ENCODE measurements at places on chromosomes 3 and 15. TPM values are rescaled to one million over a fixed set of nuclear protein-coding genes. Genes with fewer than 3 reads are reported as not detected.

- DNase-seq = no peak
Measured at GRCh38 chr3:11389386-11390268, 117.4 kb downstream of the ATG7 start.

GRCh38 chr15:23038726-23039142 is 635 bp downstream of the TUBGCP5 start:
- DNase-seq = no peak

- DNase-seq = no peak
Measured at GRCh38 chr3:72465853-72466252, 382.4 kb downstream of the SHQ1 start.

GRCh38 chr3:182349951-182350517 is 443.3 kb upstream of the ATP11B start:
- DNase-seq = no peak

DNA sequence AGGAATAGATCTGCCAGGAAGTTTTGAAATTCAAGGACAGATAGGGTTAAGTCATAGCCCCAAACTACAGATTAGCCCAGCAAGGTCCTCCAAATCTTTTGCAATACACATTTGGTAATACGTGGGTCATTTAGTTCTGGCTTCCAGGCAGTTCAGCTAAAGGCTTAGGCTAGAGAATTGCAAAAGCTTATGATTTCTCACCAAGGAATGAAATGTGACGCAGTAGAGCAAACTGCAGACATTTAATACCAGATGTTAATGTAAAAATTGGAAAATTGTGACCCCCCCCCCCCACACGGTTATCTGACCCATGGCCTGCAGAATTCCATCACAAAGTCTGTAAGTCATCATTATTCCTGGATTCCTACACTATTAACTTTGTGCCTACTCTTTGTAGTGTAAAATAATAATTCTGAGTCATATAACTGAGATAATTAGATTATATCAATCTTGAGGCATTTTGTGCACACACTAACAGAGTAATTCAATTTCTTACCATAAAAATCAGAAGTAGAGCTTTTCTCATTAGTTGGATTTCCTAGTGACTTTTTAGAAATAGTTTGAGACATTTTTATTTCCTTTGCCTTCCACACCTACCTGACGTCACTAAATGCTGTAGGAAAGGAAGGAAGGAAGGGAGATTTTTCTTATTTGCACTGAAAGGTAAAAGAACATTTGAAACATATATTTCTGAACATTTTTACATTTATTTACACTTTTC is 235.2 kb downstream of the DTWD1 start:
- DNase-seq = peak; percentile 29

- no peak for DNase-seq
Measured at GRCh38 chr3:45572755-45573154, 21.8 kb upstream of the LIMD1 start.

DNA sequence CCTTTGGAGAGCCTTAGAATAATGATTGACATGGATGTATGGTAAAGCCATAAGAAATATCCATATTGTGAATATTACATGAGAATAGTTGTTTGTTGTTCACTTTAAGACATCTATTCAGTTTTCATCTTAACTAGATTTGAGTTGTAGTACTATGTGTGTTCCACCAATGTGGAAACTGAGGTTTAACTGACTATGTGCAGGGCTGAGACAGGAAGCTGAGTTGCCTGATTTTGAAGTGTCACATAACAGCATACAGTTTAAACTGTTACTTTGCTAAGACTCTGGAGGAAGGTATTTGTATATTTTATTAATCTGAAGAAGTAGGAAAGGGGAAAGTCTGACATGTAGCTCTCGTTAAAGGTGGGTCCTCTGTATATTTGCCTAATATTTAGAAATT is 2.1 kb downstream of the ECT2 start:
- no peak for DNase-seq

- no peak for DNase-seq
Measured at GRCh38 chr3:110343945-110344344, 727.7 kb upstream of the NECTIN3 start.

DNA sequence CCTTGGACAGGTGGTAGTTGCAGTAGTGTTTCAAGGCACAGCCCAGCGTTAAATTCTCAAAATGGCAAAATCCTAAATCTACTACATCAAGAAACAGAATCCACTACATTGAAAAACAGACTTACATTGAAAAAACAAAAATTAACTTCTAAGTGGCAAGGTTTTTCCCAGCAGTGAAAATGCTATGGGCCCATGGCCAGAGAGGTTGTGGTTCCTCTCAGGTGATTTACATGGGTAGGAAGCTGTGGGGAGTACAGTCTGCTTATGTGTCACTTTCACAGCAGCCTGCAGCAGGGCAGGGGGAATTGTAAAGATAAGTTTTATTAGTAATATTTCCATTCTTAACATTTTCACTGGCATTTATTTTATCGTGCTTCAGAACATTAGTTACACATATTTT is 24.9 kb downstream of the TTC14 start:
- no peak for DNase-seq

DNA sequence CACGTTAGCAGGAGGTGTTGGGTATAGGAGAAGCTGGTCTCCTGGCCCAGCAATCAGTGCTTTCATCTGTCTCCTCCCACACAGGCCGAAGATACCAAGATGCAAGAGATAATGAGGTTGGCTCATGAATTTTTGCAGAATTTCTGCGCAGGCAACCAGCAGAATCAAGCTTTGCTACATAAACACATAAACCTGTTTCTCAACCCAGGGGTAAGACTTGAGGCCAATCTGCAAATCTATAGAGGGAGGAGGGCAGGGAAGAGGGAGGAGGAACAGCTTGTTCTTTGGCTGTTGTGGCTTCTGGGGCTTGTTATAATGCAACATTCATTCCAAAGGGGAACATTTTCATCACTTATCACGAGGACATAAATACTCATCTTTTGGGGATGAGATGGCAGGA is 195.3 kb downstream of the ITPR1 start:
- no peak for DNase-seq

DNA sequence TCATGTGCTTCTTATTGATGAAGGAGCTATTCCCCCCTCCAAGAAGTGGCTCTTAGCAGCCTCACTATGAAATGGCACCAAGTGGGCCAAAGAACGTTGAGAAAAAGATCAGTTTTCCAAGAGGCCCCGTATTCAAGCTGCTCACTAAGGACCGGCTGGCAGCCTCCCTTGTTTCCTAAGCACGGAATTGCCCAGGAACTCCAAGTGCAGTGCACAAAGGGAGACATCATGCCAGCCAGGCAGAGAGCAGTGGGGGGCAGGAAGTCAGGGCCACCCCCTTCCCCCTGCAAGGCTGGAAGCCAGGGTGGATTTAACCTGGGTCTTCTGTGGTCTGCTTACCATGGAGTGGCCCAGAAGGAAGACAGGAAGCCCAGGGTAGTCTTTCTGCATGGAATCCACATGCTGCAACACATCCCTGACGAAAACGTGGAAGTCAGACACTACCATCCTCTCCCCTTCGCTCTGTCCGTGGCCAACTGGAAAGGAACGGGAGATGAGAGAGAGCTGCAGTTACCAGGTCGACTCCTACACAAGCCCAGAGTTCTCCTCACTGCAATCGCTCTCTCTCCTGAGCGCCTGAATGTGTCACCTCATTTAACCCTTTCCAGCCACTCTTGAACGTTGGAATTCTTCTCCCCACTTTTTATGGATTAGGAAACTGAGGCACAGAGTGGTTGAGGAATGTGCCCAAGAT is 49.5 kb downstream of the ABTB1 start:
- DNase-seq = no peak

DNA sequence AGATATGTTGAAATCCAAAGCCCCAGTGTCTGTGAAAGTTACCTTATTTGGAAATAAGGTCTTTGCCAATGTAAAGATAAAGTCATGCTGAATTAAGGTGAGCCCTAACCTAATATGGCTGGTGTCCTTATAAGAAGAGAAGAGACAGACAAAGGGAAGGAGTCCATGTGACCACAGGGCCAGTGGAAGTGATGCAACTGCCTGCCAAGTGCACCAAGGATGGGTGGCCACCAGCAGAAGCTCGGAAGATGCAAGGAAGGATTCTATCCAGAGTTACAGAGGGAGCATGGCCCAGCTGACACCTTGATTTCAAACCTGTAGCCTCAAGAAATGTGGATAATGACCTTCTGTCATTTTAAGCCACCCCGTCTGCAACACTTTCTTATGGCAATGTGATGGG is 35.3 kb upstream of the PGPEP1L start:
- no peak for DNase-seq

DNA sequence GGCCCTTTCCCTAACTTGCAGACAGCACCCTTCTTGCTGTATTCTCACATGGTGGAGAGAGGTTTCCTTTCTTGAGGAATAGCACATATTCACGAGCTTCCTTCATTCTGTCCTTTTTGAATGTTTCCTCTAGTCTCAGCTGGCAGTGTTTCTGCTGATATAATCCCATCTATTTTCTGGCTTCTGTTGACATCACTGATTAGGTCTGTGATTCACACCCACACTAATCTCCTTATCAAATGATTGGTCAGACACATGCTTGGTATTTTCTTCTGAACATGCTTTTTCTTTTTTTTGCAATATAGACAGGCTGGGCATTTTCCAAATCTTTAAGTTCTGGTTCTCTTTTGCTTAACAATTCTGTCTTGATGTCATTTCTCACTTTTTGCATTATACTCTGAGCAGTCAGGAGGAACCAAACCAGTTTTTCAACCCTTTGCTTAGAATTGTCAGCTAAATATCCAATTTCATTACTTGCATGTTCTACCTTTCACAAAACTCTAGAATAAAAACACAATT is 65.4 kb downstream of the OXSM start:
- DNase-seq = no peak

DNA sequence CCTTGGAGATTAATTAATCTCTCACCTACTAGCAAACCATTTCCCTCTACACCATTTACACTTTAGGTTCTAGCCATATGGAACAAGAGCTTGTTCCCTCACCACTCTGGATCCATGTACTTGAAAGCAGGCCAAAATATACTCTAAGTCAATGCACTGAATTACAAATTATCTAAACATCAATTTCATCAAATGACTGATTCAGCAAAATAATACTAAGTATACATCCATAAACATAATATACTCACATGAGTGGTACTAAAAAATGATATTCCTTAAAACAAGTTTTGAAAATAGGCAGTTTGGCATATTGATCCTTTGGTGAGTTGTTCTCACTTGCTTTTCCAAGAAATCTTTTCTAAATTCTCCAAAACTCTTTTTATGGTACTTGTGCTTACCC is 459.7 kb upstream of the ZNF385D start:
- DNase-seq = no peak

GRCh38 chr3:23648326-23648995 is 157.3 kb upstream of the UBE2E1 start:
- no peak for DNase-seq

SEC62 gene
- total RNA-seq = 135 TPM

ROPN1 gene
- total RNA-seq = not detected

SERPINI2 gene
- total RNA-seq = 0.23 TPM

CCDC80 gene
- total RNA-seq = 67.8 TPM

CLRN1 gene
- not detected for total RNA-seq
